Activated CD4-positive, CD25-positive, alpha-beta regulatory T cell (primary cell): ENCODE measurements at places on chromosomes 6 and 20.

DNA sequence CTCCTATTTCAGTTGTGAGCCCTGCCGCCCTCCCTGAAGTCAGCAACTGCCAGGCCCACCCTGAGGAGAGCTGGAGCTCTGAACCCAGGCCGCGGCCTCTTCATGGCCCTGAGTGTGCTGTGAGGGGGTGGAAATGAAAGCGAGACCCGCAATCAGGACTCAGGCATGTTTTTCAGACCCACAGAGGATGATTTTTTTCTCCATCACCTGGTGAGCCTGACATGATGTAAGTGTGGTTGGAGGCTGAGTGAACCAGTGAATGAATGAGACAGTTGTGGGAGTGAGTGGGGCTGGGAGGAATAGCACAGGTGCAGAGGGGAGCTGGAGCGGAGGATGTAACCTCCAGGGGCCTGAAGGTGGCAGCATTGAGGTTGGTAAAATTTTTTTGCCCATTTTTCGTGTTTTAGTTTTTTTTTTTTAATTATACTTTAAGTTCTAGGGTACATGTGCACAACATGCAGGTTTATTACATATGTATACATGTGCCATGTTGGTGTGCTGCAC, 18.3 kb downstream of the RAET1L start:
- DNase-seq: no peak

- no peak for DNase-seq
These were observed 41.9 kb upstream of the CTNNBL1 start for GRCh38 chr20:37651932-37652331.

DNA sequence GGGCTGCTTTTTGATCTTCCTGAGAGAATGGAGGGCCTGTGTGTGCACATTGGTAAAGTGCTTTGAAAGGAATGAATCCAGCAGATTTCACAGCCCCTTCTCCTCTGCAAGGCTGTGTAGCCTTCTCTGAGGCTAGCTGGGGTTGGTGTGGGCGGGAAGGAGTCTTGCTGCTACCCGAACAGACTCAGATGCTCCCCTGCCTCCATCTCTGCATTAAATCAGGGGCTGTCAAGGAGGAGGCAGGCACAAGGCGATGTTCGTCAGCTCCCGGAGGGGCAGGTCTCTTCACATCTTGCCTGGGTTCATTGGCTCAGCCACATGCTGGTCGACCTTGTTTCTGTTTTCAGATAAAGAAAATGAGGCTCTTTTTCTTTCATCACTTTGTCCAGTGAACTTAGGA, 291.5 kb upstream of the SULF2 start:
- DNase-seq: no peak

DNA sequence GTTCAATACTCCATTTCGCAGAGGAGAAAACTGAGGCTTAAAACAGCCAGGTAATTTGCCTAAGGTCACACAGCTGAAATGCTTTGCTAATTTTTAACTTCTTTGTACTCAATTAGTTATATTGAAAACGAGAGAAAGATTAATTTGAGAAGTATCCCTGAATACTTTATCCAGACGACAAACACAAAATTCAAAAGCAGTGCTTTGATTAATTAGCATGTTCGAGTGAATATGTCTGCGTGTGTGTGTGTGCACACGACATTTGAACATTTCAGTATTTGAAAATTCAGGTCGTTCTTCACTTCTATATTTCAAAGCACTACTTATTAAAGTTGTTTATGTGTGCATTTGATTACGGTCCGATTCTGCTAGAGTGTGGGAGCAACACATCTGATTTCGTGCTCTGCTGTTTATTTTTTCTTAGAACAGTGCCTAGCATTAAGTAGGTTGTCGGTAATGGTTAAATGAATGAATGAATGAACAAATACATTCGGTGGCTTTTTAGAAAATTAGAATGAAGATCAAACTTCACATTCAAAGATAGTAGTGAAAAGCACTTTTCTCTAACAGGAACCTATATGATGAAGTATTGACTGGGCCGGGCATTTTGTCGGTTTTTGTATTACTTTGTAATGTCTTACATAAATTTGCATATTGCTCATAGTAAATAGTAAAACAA, 36.9 kb upstream of the SYNCRIP start:
- DNase-seq: no peak

- peak; percentile 70 for DNase-seq
These were observed 93.8 kb upstream of the MAP7 start for GRCh38 chr6:136643850-136644596.

- DNase-seq: no peak
These were observed 34.3 kb downstream of the UQCC2 start for GRCh38 chr6:33677143-33677660.

- DNase-seq: no peak
These were observed 5.3 kb upstream of the AKAP7 start for GRCh38 chr6:131129689-131130553.

GRCh38 chr20:48178633-48179032, 393.4 kb upstream of the SULF2 start:
- DNase-seq: no peak

- DNase-seq: no peak
These were observed 8.7 kb upstream of the ZSCAN12 start for GRCh38 chr6:28408076-28408802.

DNA sequence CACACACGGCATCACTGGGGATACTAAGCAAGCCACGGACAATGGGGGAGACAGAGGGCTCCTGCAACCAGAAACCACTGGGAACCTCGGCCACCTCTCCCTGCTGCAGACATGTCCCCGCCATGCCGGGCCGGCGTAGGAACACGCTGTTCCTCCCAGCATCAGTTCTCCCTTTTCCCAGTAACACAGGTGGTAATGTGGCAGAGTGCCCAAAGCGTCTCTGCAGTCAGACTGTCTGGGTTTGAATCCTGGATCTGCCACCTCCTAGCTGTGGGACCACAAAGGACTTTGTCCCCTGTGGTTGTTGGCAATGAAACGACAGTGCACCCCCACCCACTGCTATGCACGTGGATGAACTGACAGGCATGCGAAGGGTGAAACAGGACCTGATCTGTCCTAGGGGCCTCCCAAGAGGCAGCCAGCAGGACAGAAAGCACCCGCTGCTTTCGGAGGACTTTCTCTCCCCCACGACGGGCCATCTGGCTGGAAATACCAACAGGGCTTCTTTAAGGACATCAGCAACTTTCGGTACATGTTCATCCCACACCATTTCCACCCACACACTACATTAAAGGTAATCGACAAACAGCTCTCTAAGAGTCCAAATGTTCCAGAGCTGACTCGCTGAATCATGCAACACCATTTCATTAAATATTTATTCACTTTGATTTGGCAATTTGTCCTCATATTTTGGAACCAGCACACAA, 74.1 kb downstream of the SULF2 start:
- DNase-seq: no peak

GRCh38 chr6:97864366-97864765, 581.4 kb upstream of the MMS22L start:
- DNase-seq: no peak
